ENCODE measurements at places on chromosomes 3 and 15. TPM values are rescaled to one million over a fixed set of nuclear protein-coding genes. Genes with fewer than 3 reads are reported as not detected.

SLC6A20 gene
- 0.09 TPM for total RNA-seq

- DNase-seq, result no peak
Measured at GRCh38 chr3:30113906-30114305, 492.5 kb upstream of the TGFBR2 start.

- DNase-seq, result no peak
Measured at GRCh38 chr3:166451997-166452396, 614.8 kb upstream of the BCHE start.

KNG1 gene
- total RNA-seq, result 0.21 TPM

GRCh38 chr15:35852818-35853624 lies 307.1 kb upstream of the DPH6 start:
- DNase-seq, result no peak

DNA sequence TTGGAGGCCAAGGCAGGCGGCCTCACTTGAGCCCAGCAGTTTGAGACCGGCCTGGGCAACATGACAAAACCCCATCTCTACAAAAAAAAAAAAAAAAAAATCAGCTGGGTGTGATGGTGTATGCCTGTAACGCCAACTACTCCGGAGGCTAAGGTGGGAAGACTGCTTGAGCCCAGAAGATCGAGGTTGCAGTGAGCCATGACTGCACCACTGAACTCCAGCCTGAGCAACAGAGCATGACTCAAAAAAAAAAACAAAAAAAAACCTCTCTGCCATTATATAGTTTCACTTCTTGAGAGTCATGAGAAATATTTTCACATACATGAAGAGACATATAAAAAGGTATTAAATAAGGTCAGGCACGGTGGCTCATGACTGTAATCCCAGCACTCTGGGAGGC lies 45.9 kb upstream of the CP start:
- no peak for DNase-seq

- DNase-seq, result no peak
Measured at GRCh38 chr3:188673646-188674186, 498.1 kb upstream of the TPRG1 start.

DNA sequence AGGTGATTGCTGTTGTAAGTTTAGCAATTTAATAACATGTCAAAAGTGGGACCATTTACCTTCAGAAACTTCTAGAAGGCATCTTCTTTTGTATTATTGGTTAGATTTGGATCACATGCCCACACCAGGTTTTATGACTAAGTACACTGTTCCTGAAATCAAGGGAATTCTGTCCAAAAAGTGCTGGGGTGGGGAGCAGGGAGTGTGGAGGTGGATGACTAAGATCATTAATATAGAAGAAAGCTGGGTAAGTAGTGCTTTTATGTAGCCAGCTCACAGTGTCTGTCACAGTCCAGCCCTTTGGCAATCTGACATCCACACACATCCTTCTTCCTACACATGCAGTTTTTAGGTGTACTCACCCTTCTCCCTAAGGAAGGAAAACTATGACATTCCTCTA lies 120.0 kb downstream of the TMCO5A start:
- DNase-seq, result no peak

- no peak for DNase-seq
Measured at GRCh38 chr3:128503164-128503651, 10.2 kb upstream of the GATA2 start.

GRCh38 chr15:101654171-101654570 lies 2.0 kb upstream of the TM2D3 start:
- no peak for DNase-seq

- peak; percentile 37 for DNase-seq
Measured at GRCh38 chr3:27521179-27521871, 37.1 kb upstream of the SLC4A7 start.
